ENCODE measurements at places on chromosomes 1 and 21.

DNA sequence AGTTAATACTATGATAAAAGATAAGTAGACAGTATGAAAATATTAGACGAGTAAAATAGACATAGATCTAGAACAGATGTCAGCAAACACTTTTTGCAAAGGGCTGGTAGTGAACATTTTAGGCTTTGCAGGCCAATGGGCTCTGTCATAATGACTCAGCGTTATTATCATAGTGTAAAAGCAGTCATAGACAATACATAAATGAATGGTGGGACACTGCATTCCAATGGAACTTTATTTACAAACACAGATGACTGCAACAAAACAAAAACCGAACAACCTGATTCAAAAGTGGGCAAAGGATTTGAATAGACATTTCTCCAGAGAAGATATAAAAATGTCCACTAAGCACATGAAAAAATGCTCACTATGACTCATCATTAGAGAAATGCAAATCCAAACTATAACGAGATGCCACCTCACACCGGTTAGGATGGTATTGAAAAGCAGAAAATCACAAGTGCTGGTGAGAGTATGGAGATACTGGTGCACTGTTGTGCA, 7.3 kb downstream of the GSTM5 start:
- DNase-seq: no peak

DNA sequence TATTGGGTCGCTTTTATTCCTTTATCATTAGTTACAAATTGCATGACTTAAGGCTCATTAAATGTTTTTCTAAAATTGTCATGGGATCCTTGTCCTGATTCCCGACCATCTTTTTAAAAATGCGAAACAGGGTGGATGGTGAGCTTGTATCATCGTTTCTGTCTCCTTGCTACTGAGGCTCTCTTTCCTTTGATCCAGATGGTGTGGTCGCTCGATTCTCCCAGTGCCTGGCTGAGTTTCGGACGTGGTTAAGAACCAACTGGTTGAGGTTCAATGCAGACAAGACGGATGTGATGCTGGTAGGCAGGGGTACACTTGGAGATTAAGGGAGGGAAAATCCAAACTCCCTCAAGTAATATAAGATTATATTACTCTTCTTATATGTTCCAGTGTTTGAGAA, 1.2 kb downstream of the MIER1 start:
- DNase-seq: no peak

DNA sequence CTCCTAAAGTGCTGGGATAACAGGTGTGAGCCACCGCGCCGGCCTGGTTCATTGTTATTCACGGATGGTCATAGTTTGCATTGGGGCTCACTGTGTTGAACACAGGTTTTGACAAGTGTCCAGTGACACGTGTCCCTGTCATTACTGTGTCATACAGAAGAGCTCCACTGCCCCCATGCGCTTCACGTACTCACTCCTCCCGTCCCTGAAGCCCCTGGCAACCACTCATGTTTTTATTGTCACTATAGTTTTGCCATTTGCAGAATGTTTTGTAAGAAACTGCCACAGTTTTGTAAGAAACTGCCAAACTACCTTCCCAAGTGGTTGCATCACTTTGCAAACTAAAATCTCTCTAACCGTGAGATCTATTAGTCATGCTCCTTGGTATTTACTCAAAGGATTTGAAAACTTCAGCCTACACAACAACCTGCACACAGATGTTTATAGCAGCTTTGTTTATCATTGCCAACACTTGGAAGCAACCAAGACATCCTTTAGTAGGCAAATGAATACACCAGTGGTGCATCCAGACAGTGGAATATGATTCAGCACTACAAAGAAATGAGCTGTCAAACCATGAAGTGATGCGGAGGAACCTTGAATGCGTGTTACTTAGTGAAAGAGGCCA, 163.2 kb upstream of the COL6A1 start:
- no peak for DNase-seq

- DNase-seq: no peak
Measured at GRCh38 chr21:42837421-42838211, 41.7 kb downstream of the WDR4 start.

DNA sequence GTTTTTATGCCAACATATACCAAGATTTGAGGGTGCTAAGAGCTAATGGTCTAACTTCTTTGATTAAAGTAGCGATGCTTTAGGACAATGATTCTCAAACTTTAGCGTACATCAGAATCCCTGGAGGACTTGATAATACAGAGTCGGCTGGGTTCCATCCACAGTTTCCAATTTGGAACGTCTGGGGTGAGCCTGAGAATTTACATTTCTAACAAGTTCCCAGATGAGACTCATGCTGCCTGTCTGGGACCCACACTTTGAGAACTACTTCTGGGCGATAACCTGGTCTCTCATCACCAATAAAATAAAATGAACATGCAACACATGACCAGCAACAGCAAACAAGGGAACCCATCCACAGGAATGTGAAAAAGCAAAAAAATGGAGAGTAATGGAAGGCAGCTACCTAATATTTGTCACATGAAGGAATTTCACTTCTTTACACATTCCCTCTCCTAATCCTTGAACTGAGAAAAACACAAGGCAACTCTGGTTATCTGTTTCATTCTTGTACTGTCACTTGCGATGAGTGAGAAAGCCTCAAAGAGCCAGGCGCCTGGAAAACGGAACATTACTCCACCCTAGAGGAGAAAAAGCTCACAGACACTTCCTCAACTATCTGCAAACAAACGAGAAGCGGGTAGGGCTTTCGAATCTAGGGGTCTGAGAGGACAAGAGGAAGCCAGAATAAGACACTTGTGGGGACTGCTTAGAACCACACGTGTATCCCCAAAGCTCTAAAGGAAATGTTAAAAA, 14.0 kb downstream of the HSF2BP start:
- DNase-seq: no peak

DNA sequence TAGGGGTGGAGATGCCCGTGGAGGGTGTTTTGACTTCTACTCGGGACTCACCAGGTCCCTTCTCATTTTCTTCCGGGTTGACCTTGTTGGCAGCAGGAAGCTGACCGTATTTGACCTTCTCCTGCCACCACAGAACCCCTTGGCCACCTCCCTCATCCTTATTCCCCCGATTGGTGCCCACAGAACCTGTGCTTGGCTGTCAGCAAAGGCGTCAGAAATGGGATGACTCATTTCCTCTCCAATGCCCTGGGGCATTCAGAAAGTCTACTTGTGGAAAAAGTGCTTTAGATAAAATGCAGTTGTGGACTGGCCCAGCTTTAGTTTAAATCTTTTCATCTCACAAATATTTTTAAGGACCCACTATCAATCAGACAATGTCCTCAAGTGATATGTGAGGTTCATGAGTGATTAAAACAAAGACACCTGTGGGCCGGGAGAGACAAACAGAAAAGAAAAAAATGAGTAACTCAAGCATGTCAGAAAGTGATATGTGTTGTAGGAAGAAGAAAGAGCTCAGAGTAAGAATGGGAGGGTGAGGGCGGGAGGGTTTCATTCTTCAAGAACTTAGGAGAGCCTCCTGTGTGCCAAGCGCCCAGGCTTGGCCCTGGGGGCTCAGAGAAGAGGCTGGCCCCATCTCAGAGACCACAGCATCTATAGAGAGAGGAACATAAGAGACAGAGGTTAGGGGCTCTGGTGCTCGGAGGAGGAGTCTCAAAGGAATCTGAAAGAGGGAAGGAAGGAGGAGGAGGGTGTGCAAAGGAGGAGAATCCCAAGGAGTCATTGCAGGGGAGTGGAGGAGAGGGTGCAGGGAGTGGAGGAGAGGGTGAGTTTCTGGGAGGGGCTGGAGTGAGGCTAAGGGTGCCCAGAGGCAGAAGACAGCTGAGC, 221.6 kb upstream of the VAMP3 start:
- no peak for DNase-seq

- DNase-seq: no peak
Measured at GRCh38 chr1:3078430-3078861, 9.4 kb downstream of the PRDM16 start.

DNA sequence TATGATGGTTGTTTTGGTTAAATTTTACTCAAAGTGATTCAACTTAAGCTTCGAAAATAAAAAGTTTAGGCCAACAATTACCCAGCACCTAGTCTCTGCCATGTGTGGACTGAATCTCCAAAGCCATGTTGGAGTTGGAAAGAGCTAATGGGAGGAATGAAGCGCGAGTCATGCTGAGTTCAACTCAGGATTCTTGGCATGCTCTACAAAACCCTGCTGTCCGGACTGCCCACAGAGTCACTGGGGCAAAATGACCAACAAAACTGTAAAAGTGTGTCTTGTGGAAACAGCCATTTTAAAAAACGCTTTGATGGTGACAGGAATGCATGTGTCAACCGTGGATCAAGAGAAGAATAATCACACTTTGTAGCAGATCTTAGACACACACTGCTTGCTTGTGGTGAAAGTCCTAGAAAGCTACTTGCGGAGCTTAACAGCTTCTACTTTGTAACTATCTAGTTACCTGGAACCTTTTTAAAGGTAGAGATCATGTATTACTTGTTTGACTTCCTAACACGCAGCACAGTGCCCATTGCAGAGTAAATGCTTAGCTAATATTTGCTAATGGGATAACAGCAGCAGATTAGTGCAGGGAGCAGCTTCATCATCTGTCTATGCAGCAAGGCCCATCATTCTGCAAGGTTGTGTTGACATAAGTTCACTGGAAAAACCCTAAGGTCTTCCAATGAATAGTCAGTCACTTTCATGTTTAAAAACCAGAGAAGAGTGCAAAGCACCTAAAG, 7.0 kb upstream of the GBP6 start:
- DNase-seq: no peak

- DNase-seq: no peak
Measured at GRCh38 chr1:157274698-157275534, 136.7 kb upstream of the ETV3 start.

- DNase-seq: no peak
Measured at GRCh38 chr1:85611425-85611824, 30.9 kb downstream of the CCN1 start.

- no peak for DNase-seq
Measured at GRCh38 chr1:54812801-54813484, 11.8 kb upstream of the TTC22 start.

- DNase-seq: no peak
Measured at GRCh38 chr1:116175611-116176010, 64.4 kb downstream of the MAB21L3 start.

DNA sequence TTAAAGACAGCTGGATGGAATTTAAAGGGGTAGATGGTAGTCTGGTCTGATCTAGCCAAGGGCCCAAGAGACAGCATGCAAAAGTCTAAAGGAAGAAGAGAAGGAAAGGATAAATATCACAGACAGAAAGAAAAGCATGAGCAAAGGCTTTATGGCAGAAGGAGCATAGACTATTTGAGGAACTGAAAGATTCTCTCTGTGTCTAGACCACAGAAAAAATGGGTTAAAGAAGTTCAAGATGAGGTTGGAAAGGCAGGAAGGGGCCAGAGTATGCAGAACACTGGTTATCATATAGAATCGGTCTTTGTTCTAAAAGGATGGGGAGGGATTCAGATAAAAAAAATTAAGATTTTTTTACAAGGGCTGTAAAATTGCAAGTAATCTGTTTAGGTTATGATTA, 136.8 kb upstream of the SGIP1 start:
- DNase-seq: no peak

- DNase-seq: no peak
Measured at GRCh38 chr1:64975127-64975526, 8.8 kb upstream of the JAK1 start.

All from stimulated activated CD8-positive, alpha-beta memory T cell treated with anti-CD3 and anti-CD28 coated beads, Interleukin-4, amount 100 ng/mL, for 1 hour (primary cell).